Adrenal gland (tissue), 19 donors: ENCODE measurements at places on chromosomes 4 and X. TPM values are rescaled to one million over a fixed set of nuclear protein-coding genes. Genes with fewer than 3 reads are reported as not detected.

GRCh38 chrX:2176733-2177132 lies 324.0 kb downstream of the DHRSX start:
- no peak for DNase-seq
- no peaks in the 10 kb centered on the region for H3K36me3 ChIP-seq
- H3K4me3 ChIP-seq, result no peak overlapping the region
- no peaks in the 10 kb centered on the region for H3K4me1 ChIP-seq
- no peak overlapping the region for H3K27ac ChIP-seq
- no peaks in the 10 kb centered on the region for H3K27me3 ChIP-seq

GRCh38 chrX:130575831-130576389 lies 174.1 kb downstream of the RBMX2 start:
- H3K27ac ChIP-seq, result no peak overlapping the region
- H3K4me3 ChIP-seq, result no peak overlapping the region
- H3K36me3 ChIP-seq, result no peaks in the 10 kb centered on the region
- peaks cover 6% of the 10 kb centered on the region for H3K27me3 ChIP-seq
- DNase-seq, result peak; percentile 63

GRCh38 chrX:132414404-132414803 lies 74.4 kb downstream of the MBNL3 start:
- no peak overlapping the region for H3K27ac ChIP-seq
- no peaks in the 10 kb centered on the region for H3K4me1 ChIP-seq
- H3K36me3 ChIP-seq, result no peaks in the 10 kb centered on the region
- H3K27me3 ChIP-seq, result peaks cover 6% of the 10 kb centered on the region

GRCh38 chr4:72942565-72942964 lies 127.0 kb downstream of the COX18 start:
- no peaks in the 10 kb centered on the region for H3K4me1 ChIP-seq
- H3K36me3 ChIP-seq, result no peaks in the 10 kb centered on the region
- no peaks in the 10 kb centered on the region for H3K27me3 ChIP-seq
- no peak overlapping the region for H3K27ac ChIP-seq

DNA sequence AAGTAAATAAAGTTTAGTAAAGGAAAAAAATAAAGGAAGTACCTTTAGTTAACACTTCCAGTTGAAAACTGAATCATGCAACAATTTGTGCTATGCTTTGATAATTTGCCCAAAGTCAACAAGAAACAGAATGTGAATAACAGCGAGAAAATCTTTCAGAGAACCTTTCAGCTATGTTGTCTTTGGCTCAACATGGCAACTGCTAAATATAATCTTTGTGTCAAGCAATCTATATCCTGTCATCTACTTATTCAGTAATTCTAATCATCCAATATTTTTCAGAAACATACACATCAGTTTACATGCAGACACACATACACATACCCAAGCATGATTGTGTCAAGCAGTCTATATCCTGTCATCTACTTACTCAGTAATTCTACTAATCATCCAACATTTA lies 136.0 kb upstream of the PABPC4L start:
- H3K4me1 ChIP-seq, result no peaks in the 10 kb centered on the region
- H3K36me3 ChIP-seq, result no peaks in the 10 kb centered on the region
- H3K4me3 ChIP-seq, result no peak overlapping the region
- no peak overlapping the region for H3K27ac ChIP-seq

DNA sequence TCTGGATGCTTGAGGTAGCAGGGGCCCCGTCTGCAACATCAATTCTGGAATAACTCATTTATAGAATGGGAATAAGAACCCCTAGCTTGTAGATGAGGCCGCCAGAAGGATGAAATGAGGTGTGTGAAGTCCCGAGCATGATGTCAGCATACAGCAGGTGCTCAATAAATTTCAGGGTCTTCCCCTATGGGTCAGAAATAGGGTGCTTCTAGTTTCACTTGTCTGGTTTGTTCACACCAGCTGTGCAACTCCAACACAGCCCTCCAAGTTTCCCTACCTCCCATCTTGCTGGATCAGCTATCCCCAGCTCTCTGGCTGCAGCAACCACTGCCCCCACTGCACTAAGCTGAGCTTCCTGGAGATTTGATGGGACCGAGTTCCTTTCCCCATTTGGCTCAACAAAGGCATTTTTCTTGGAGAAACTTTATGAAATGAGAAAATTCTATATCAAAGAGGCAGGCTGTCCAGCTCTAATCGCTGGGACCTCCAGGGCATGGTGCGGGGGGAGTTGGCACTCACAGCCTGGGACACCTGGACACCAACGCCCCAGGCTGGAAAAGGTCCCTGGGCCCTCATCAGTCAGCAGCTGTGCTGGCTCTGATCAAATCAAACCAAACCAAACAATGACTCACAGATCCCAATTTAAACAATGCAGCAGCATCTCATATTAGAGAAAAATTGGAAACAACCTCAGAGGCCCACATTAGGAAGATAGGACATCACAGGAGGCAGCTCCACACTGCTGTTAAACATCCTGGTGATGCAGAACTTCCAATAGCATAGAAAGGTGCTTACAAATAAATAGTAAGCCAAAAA lies 13.3 kb downstream of the SLC2A9 start:
- no peaks in the 10 kb centered on the region for H3K27me3 ChIP-seq
- DNase-seq, result no peak
- no peak overlapping the region for H3K27ac ChIP-seq
- peaks cover 29% of the 10 kb centered on the region for H3K4me1 ChIP-seq
- H3K36me3 ChIP-seq, result no peaks in the 10 kb centered on the region

DNA sequence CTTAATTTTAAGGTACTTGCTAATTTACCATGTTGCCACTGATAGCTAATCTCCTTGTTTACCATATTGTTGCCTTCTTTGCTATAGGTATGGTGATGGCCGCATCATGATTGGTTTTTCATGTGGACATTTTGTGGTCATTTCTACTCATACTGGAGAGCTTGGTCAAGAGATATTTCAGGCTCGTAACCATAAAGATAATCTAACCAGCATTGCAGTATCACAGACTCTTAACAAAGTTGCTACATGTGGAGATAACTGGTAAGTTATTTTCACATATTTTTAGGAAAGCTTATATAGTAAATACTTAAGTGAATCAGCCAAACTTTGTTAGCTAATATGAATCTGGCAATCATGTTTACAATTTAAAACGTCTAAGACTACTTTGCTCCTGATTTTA lies 23.1 kb downstream of the WDR19 start:
- no peak for DNase-seq
- no peaks in the 10 kb centered on the region for H3K27me3 ChIP-seq
- peaks cover 23% of the 10 kb centered on the region for H3K36me3 ChIP-seq
- H3K4me3 ChIP-seq, result no peak overlapping the region

GRCh38 chrX:39050427-39050826 lies 249.2 kb downstream of the MID1IP1 start:
- H3K4me3 ChIP-seq, result no peak overlapping the region
- H3K4me1 ChIP-seq, result no peaks in the 10 kb centered on the region
- H3K27ac ChIP-seq, result no peak overlapping the region
- peaks cover 18% of the 10 kb centered on the region for H3K27me3 ChIP-seq
- H3K36me3 ChIP-seq, result no peaks in the 10 kb centered on the region

DNA sequence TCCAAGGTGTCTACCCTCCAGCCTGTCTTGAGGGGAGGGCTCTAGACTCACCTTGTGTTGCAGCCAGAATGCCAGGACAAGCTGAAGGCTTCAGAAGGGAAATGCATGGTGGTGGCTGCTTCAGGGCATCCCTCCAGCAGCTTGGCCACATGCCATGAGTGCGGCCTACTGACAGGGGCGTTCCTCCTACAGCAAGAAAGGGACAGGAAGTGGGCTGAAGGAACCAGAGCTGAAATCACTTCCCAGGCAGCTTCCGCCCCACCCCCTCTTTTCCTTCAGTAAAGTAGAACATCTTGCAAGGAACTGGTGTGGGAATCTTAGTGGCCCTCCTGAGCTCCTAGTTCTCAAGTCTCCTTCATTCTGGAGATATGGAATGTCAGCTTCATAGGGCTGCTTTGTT lies 167.5 kb upstream of the DGKK start:
- H3K27me3 ChIP-seq, result peaks cover 6% of the 10 kb centered on the region
- H3K4me3 ChIP-seq, result no peak overlapping the region
- DNase-seq, result peak; percentile 37
- no peaks in the 10 kb centered on the region for H3K4me1 ChIP-seq
- H3K27ac ChIP-seq, result no peak overlapping the region

DNA sequence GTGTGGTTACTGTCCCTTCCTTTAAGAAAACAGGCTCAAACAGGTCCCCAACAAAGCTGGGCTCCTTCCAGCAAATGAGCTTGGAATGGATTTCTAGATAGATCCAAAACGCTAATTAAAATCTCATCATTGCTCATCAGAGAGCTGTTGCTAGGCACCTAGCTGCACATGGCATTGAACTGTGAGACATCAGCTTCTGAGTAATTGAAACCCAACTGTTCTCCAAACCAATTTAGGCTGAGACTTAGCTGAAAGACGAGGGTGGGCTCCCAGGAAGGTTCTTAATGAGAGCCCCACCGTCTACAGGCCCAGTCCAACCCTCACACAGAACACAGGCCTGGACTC lies 59.1 kb downstream of the FAM184B start:
- H3K27ac ChIP-seq, result no peak overlapping the region
- no peak overlapping the region for H3K4me3 ChIP-seq
- H3K27me3 ChIP-seq, result no peaks in the 10 kb centered on the region
- H3K4me1 ChIP-seq, result no peaks in the 10 kb centered on the region

DNA sequence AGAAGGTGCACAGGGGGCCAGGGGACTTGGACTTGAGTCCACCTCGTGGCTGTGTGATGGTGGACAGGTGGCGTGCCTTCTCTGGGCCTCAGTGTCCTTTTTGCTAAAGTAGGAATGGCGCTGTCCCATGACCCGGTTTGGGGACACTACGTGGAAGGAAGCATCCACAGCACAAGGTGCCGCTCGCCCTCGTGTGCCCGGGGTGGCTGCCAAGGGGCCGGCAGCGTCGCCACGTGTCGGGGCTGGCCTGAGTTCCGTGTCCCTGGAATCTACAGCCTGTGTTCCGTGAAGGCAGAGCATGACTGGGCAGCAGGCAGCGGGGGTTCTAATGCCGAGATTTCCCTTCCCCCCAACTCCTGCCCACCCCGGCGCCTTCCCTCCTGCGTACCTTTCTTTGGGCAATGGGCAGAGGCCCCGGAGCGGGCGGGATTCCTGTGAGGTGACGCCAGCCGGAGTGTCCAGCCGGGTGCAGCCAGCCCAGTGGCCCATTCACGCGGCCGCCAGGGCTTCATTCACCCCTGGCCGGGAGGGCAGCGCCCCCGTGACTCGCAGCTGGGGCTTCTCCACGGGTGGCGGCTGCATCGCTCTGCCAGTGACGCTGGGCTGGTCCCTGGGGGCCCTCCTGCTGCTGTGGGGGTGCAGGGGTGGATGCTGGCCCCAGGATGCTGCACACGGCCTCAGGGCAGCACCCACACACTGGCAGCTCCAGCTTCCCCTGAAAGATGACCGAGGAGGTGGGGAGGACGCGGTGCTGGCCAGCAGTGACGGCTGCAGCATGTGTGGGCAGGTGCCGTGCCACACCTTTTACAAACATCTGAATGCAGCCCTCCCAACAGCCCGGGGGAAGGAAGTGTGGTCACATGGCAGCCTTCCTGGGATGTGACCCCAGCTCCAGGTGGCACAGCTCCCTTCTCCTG lies 21.2 kb downstream of the DOK7 start:
- no peaks in the 10 kb centered on the region for H3K36me3 ChIP-seq
- H3K4me3 ChIP-seq, result no peak overlapping the region
- peaks cover 26% of the 10 kb centered on the region for H3K27me3 ChIP-seq
- no peaks in the 10 kb centered on the region for H3K4me1 ChIP-seq
- DNase-seq, result no peak

GRCh38 chr4:173270312-173271027 lies 63.7 kb downstream of the HMGB2 start:
- no peaks in the 10 kb centered on the region for H3K27me3 ChIP-seq
- H3K4me3 ChIP-seq, result no peak overlapping the region
- H3K27ac ChIP-seq, result no peak overlapping the region
- H3K4me1 ChIP-seq, result peaks cover 6% of the 10 kb centered on the region

Gene VEGFC
- total RNA-seq, result 6.2 TPM

Gene CT47B1
- total RNA-seq, result not detected

Gene RAB9A
- 153 TPM for total RNA-seq

Gene POU3F4
- total RNA-seq, result not detected

Gene CT55
- total RNA-seq, result 0.50 TPM

Gene RHOH
- 0.92 TPM for total RNA-seq

Gene CNGA1
- 0.24 TPM for total RNA-seq
